Tibial nerve (tissue), 4 donors: ENCODE measurements at places on chromosomes 16 and 17.

DNA sequence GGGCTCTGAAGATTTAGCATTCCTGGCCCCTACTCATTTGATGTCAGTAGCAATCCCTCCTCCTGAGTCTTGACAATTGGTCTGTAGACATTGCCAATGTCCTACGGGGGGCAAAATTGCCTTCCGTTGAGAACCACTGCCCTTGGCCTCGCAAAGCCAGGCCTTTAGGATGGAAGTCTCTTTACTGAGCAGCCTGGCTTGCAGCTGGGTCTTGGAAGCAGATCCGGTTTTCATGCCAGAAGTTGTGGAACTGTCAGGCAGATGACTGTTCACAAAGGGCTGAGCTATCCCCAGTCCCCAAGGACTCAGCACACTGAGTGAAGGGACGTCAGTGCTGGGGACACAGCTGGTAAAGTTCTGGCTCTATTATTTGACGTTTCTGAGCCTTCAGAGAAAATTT lies 83.2 kb downstream of the WSCD1 start:
- H3K27me3 ChIP-seq = no peaks in the 10 kb centered on the region
- H3K27ac ChIP-seq = no peak overlapping the region
- no peaks in the 10 kb centered on the region for H3K36me3 ChIP-seq
- H3K4me3 ChIP-seq = no peak overlapping the region

GRCh38 chr16:50313596-50314478 lies 47.5 kb downstream of the ADCY7 start:
- no peaks in the 10 kb centered on the region for H3K27me3 ChIP-seq
- peak; percentile 50 for DNase-seq
- peak overlapping the region; percentile 14 for H3K27ac ChIP-seq
- H3K36me3 ChIP-seq = no peaks in the 10 kb centered on the region

- no peak for DNase-seq
- H3K27me3 ChIP-seq = no peaks in the 10 kb centered on the region
- no peak overlapping the region for H3K27ac ChIP-seq
- no peaks in the 10 kb centered on the region for H3K36me3 ChIP-seq
- no peak overlapping the region for H3K4me3 ChIP-seq
Observed at GRCh38 chr17:49190932-49191331, 19.4 kb downstream of the GNGT2 start.

DNA sequence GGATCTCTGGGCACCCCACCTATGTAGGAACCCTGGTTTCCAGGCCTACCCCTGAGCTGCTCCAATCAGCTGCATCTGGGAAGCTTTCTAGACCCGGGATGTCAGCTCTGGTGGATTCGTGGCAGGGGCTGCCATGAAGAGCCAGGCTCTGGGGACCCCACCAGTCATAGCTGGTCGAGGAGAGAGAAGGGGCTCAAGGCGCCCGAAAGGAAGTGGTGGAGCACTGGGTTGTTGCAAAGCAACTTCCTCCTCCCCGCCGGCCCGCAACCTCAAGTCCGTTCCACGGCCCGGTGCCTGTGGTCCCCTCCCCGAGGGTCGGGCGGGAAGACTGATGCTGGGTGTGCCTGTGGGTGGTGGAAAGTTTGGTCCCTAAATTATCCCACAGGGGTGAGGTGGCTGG lies 10.2 kb downstream of the TBKBP1 start:
- no peaks in the 10 kb centered on the region for H3K27me3 ChIP-seq
- peaks cover 28% of the 10 kb centered on the region for H3K36me3 ChIP-seq
- peaks cover 30% of the 10 kb centered on the region for H3K4me1 ChIP-seq
- no peak for DNase-seq
- no peak overlapping the region for H3K27ac ChIP-seq

DNA sequence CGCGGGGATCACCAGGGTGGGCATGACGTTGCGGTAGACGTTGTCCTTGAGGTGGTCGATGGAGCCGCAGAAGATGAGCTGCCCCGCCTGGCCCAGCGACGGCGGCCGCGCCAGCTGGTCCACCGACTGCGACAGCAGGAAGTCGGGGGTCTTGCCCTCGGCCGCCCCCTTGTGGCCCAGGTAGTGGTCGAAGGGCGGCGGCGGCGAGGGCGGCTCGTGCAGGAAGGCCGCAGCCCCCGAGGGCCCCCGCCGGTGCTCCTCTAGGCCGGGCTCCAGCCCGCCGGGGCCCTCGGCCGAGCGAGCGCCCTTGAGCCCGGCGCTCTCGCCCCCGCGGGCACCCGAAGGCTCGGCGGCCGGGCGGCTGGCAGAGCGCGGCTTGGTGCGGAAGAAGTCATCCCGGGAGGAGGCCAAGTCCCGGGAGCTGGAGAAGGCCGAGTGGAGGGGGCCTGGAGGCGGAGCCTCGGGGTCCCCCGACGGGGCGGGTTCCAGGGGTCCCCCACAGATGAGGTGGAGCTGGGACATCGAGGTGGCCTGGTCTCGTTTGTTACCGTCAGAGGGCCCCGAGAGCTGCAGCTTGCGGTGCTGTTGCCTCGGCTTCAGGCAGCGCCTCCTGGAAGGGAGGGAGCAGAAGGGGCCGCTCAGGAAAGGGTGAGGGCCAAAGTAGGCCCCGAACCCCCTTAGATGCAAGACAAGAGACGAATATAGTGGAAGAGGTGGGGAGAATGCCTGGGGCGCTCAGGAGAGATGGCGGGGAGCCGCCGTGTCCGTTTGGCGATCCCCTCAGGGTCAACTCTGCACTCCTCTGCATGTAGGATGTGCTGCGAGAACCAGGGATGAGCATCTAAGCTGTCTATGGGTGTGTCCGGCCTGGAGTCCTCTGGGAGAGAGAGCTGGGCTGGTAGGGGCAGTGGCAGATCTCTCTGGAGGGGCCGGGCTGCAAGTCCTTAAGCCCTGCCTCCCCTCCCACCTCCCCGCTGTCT lies 8.8 kb downstream of the FAM171A2 start:
- DNase-seq = no peak
- H3K27me3 ChIP-seq = no peaks in the 10 kb centered on the region
- H3K36me3 ChIP-seq = no peaks in the 10 kb centered on the region
- H3K4me1 ChIP-seq = no peaks in the 10 kb centered on the region
- H3K27ac ChIP-seq = no peak overlapping the region

DNA sequence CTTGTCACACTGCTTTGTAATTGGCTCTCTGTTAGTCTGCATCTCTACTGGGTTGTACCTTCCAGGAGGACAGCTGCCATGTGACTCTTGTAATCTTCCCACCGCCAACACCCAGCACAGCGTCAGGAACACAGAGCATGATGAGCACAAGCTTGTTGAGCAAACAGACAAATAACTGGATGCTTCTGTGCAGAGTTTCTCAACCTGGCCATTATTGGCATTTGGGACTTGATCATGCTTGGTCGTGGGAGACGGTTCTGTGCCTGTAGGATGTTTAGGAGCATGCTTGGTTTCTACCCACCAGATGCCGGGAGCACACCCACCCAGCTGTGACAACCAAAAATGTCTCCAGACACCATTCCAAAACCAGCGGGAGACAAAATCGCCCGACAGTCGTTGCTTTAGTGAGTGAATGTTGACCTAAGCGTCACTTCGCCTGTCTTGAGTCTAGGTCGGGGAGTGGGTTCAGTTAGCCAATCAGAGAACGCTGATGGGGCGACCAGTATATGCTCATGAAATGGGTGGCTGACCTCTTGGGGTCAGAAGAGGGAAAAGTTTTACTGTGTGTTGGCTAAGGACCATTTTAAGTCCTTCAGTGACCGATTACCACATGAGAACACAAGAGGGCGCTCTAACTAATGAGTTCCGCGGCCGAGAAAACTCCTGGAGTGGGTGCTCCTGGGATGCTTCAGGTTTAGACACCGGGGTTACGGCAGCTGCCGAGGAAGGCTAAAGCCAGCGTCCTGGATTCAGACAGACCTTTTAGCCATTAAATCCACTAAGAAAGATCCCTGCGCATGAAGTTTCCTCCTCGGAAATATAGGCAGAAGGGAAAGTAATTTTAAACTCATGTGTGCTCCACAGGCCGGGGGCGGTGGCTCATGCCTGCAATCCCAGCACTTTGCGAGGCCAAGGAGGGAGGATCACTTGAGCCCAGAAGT lies 57.8 kb upstream of the TEX2 start:
- H3K4me1 ChIP-seq = peaks cover 10% of the 10 kb centered on the region
- H3K4me3 ChIP-seq = no peak overlapping the region
- H3K36me3 ChIP-seq = no peaks in the 10 kb centered on the region
- H3K27me3 ChIP-seq = no peaks in the 10 kb centered on the region

DNA sequence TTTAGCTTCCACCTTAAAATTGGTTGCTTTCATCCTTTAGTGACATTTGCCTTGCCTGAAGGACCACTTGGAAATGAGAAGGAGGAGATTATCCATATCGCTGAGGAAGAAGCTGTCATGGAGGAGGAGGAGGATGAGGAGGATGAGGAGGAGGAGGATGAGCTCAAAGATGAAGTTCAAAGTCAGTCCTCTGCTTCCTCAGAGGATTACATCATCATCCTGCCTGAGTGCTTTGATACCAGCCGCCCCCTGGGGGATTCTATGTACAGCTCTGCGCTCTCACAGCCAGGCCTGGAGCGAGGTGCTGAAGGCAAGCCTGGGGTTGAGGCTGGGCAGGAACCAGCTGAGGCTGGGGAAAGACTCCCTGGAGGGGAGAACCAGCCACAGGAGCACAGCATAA lies 11.5 kb upstream of the TMEM106A start:
- H3K36me3 ChIP-seq = peaks cover 62% of the 10 kb centered on the region
- no peak for DNase-seq
- no peak overlapping the region for H3K27ac ChIP-seq
- no peaks in the 10 kb centered on the region for H3K4me1 ChIP-seq

DNA sequence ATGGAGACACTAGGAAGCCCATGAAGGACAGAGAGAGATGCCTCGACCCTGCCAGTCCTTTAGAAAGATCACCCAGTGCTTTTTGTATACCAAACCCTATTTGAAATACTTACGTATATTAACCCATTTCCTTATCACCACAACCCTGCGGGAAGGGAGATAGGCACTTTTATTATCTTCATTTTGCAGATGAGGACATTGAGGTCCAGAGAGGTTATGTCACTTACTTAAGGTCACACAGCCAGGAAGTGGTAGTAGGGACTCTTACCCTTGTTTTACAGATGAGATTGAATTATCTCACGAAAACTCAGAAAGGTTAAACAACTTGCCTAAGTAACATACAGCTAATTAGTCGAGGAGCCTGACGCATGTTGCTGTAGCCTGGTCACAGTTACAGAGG lies 38.2 kb downstream of the IL4R start:
- no peaks in the 10 kb centered on the region for H3K4me1 ChIP-seq
- no peak for DNase-seq
- no peak overlapping the region for H3K27ac ChIP-seq
- H3K27me3 ChIP-seq = no peaks in the 10 kb centered on the region
- no peak overlapping the region for H3K4me3 ChIP-seq

DNA sequence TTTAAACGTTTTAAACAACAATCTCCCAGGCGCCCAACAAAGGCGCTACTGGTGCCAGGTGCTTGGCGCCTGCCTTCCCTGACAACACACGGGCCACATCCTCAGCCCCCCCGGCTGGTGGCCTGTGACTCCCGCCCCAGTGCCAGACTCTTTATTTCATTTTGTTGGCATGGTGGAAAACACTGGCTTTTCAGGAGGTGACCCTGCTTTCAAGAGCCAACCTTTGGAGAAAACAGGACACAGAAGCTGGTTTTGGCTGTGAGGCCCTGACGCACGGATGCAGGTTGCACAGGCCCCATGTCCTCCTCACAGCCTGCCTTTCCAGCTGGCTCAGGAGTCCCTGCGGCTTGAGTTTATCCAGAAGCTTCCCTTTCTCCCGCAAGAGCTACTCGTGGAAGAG lies 100.0 kb downstream of the METRNL start:
- peaks cover 24% of the 10 kb centered on the region for H3K4me1 ChIP-seq
- H3K27ac ChIP-seq = no peak overlapping the region
- no peaks in the 10 kb centered on the region for H3K36me3 ChIP-seq
- H3K4me3 ChIP-seq = no peak overlapping the region
- no peaks in the 10 kb centered on the region for H3K27me3 ChIP-seq

DNA sequence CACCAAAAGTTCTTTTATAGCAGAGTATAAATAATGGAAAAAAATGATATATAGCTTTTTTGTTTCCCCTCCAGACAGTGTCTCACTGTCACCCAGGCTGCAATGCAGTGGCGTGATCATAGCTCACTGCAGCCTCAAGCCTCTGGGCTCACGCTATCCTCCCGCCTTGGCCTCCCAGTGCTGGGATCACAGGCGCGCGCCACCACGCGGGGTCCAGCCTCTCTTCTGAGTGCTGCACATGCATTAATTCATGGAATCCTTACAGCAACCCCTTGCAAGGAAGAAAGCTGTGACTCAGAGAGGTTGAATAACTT lies 18.0 kb upstream of the ZNF629 start:
- H3K4me1 ChIP-seq = peaks cover 26% of the 10 kb centered on the region
- peak overlapping the region; percentile 90 for H3K4me3 ChIP-seq
- DNase-seq = no peak
- no peaks in the 10 kb centered on the region for H3K27me3 ChIP-seq
- H3K27ac ChIP-seq = no peak overlapping the region
- H3K36me3 ChIP-seq = no peaks in the 10 kb centered on the region

- no peaks in the 10 kb centered on the region for H3K27me3 ChIP-seq
- no peak overlapping the region for H3K4me3 ChIP-seq
- no peaks in the 10 kb centered on the region for H3K36me3 ChIP-seq
- DNase-seq = no peak
- no peaks in the 10 kb centered on the region for H3K4me1 ChIP-seq
- H3K27ac ChIP-seq = no peak overlapping the region
Observed at GRCh38 chr16:82589407-82589806, 37.4 kb upstream of the CDH13 start.

GRCh38 chr17:42104264-42104663 lies 6.0 kb upstream of the ZNF385C start:
- peaks cover 50% of the 10 kb centered on the region for H3K36me3 ChIP-seq
- peaks cover 22% of the 10 kb centered on the region for H3K4me1 ChIP-seq
- no peak for DNase-seq
- no peak overlapping the region for H3K4me3 ChIP-seq
- H3K27me3 ChIP-seq = no peaks in the 10 kb centered on the region
- no peak overlapping the region for H3K27ac ChIP-seq

- H3K27ac ChIP-seq = peak overlapping the region; percentile 92
- H3K4me3 ChIP-seq = peak overlapping the region; percentile 95
- DNase-seq = no peak
- no peaks in the 10 kb centered on the region for H3K4me1 ChIP-seq
Observed at GRCh38 chr17:27458524-27458908, 2.3 kb downstream of the KSR1 start.

DNA sequence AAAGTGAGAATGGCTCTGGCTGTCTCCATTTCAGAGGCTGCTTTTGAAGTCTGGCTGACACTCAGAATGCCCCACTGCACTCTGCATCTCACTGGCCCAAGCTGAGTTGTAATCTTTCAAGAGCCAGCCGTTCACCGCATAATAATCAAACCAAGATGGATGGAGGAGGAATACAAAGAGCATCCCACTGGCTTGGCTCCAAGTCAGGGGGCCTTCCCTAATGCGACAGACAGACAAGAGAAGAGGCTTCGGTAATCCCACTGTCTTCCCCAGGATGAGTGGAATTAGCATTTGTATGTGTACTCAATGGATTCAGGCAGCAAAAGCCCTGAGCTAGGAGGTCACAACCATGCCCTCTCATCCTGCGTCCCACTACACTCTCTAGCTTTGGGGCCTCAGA lies 68.0 kb downstream of the CBLN1 start:
- no peaks in the 10 kb centered on the region for H3K27me3 ChIP-seq
- no peak overlapping the region for H3K27ac ChIP-seq
- H3K36me3 ChIP-seq = no peaks in the 10 kb centered on the region
- no peak overlapping the region for H3K4me3 ChIP-seq
- DNase-seq = no peak
